ENCODE measurements at places on chromosomes 1 and 21.
A peak's percentile ranks its signal among the peaks of the same experiment; 100 is the strongest.

DNA sequence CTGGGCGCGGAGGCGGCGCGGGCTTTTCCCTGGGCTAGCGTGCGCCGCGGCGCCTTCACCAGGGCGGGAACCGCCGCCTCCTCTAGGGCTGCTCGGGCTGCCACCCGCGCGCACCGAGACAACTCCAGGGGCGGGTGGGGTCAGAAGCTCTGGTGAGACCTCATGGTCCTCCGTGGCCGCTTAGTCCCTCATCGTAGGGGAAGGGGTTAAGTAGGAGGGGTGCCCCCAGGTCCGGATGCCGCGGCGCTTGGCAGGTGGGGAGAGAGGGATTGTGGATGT, 559 bp downstream of the SERTAD4 start:
- DNase-seq: peak; percentile 4

DNA sequence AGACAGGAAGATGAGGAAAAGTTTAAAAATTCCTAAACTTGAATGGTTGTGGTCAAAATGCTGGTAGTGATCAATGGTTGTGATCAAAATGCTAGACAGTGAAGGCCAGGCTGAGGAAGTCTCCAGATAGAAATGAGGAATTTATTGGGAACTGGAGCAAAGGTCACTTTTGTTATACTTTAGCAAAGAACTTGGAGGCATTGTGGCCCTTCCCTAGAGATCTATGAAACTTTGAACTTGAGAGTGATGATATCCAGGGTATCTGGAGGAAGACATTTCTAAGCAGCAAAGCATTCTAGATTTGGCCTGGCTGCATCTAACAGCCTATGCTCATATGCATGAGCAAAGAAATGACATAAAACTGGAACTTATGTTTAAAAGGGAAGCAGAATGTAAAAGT, 35.5 kb upstream of the RABGAP1L start:
- DNase-seq: no peak

GRCh38 chr1:230661976-230662375, 19.7 kb downstream of the COG2 start:
- DNase-seq: no peak

GRCh38 chr1:39788758-39789570, at the start of gene BMP8B:
Gene BMP8B, minus strand, starts transcription at chr1:39788865. Its CDS starts 380 bp downstream, at chr1:39788485.
- peak; percentile 39 for DNase-seq
